ENCODE measurements at places on chromosomes 2 and 18. TPM values are rescaled to one million over a fixed set of nuclear protein-coding genes. Genes with fewer than 3 reads are reported as not detected.
A peak's percentile ranks its signal among the peaks of the same experiment; 100 is the strongest.

- no peaks in the 10 kb centered on the region for H3K27me3 ChIP-seq
- peak overlapping the region; percentile 45 for H3K27ac ChIP-seq
Observed at GRCh38 chr18:61998957-61999356, 106.2 kb upstream of the RNF152 start.

DNA sequence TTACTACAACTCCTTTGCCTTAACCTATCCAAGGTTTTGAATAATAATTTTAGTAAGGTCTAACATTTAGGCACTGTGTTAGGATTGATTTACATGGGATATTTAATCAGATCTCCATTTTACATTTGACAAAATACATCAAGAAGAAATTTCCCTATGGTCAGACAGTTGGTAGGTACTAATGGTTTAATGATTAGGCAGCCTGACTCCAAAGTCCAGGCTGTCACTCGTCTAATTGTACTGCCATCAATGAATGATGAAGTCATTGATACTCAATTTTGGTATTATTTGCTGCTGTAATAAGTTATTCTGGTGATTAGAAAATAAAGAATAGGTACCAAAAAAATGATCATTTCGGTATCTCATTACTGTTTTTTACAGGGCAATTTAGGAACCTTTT is 14.1 kb downstream of the BBS5 start:
- no peaks in the 10 kb centered on the region for H3K27me3 ChIP-seq
- H3K4me3 ChIP-seq = no peak overlapping the region
- H3K4me1 ChIP-seq = no peaks in the 10 kb centered on the region
- no peaks in the 10 kb centered on the region for H3K36me3 ChIP-seq
- no peak for DNase-seq

GRCh38 chr2:108588070-108588668 is 53.9 kb downstream of the LIMS1 start:
- peak overlapping the region; percentile 18 for H3K4me3 ChIP-seq
- no peaks in the 10 kb centered on the region for H3K36me3 ChIP-seq
- peaks cover 56% of the 10 kb centered on the region for H3K4me1 ChIP-seq
- H3K27ac ChIP-seq = peak overlapping the region; percentile 66
- no peaks in the 10 kb centered on the region for H3K27me3 ChIP-seq
- DNase-seq = no peak

DNA sequence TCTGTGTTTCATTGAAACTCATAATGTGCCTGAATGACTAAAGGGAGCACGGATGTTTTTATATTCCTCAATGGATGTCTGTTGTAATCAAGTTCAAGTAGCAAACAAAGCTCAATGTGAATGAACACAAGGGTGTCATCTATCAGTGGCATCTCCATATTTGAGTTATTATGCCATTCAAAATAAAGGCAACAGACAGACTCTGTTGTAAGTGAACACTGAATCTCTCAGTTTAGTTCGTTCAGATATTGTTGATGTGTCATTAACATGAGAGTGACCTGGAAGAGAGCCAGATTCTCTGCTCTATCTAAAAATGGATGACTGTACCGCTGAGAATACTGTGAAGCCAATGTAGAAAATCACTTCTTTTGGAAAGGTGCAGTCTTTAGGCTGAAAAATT is 118.7 kb downstream of the NUP35 start:
- DNase-seq = no peak
- H3K4me1 ChIP-seq = no peaks in the 10 kb centered on the region
- no peak overlapping the region for H3K27ac ChIP-seq
- H3K36me3 ChIP-seq = no peaks in the 10 kb centered on the region

DNA sequence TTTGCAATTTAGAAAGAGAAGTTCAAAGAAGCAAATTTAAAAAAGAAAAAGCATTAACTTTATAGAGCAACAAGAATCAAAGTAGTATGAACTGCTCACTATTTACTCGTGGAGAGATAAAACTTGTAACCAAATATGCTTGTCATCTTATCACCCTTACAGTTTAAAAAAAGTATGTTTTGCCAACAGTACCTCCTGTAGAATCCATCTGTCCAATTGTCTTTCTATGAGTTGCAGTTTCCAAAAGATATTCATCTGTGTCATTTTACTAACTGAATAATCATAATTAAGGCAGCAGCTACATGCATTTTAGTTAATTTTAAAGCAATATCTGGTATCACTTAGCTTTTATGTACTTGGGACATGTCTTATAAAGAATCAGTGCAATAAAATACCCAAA is 1112.3 kb downstream of the DSC3 start:
- no peaks in the 10 kb centered on the region for H3K4me1 ChIP-seq
- H3K4me3 ChIP-seq = no peak overlapping the region
- H3K27me3 ChIP-seq = no peaks in the 10 kb centered on the region
- no peaks in the 10 kb centered on the region for H3K36me3 ChIP-seq
- DNase-seq = no peak

DNA sequence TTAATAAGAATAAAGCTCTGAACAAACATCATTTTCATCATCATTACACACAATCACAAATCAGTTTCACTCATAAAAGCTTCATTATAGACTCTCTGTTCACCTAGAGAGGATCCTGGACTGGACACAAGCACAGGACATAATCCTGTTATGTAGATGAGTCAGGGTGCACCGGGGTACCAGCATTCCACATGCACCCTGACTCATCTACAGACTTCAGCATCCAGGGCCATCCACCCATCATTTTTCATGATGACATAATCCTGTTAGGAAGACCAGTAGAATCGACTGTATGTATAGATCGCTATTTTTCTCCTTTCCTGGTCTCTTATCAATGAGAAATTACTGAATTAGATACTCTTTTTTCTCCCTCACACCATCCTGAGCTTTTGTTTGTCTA is 73.7 kb upstream of the PIK3C3 start:
- no peaks in the 10 kb centered on the region for H3K4me1 ChIP-seq
- H3K27ac ChIP-seq = no peak overlapping the region
- H3K27me3 ChIP-seq = no peaks in the 10 kb centered on the region

- no peak overlapping the region for H3K27ac ChIP-seq
- no peaks in the 10 kb centered on the region for H3K27me3 ChIP-seq
- peaks cover 19% of the 10 kb centered on the region for H3K36me3 ChIP-seq
- no peak overlapping the region for H3K4me3 ChIP-seq
Observed at GRCh38 chr2:120293096-120294007, 40.7 kb downstream of the RALB start.

- peak overlapping the region; percentile 15 for H3K4me3 ChIP-seq
- H3K27me3 ChIP-seq = no peaks in the 10 kb centered on the region
- H3K36me3 ChIP-seq = peaks cover 99% of the 10 kb centered on the region
- peak overlapping the region; percentile 100 for H3K27ac ChIP-seq
Observed at GRCh38 chr2:28406276-28407096, 13.8 kb downstream of the FOSL2 start.

- H3K4me3 ChIP-seq = no peak overlapping the region
- no peak for DNase-seq
- H3K36me3 ChIP-seq = no peaks in the 10 kb centered on the region
Observed at GRCh38 chr2:74951211-74951754, 7.2 kb upstream of the POLE4 start.

- H3K4me1 ChIP-seq = no peaks in the 10 kb centered on the region
- no peak for DNase-seq
- no peak overlapping the region for H3K4me3 ChIP-seq
- H3K36me3 ChIP-seq = no peaks in the 10 kb centered on the region
- H3K27me3 ChIP-seq = no peaks in the 10 kb centered on the region
Observed at GRCh38 chr18:77137851-77138250, 5.3 kb upstream of the MBP start.

DNA sequence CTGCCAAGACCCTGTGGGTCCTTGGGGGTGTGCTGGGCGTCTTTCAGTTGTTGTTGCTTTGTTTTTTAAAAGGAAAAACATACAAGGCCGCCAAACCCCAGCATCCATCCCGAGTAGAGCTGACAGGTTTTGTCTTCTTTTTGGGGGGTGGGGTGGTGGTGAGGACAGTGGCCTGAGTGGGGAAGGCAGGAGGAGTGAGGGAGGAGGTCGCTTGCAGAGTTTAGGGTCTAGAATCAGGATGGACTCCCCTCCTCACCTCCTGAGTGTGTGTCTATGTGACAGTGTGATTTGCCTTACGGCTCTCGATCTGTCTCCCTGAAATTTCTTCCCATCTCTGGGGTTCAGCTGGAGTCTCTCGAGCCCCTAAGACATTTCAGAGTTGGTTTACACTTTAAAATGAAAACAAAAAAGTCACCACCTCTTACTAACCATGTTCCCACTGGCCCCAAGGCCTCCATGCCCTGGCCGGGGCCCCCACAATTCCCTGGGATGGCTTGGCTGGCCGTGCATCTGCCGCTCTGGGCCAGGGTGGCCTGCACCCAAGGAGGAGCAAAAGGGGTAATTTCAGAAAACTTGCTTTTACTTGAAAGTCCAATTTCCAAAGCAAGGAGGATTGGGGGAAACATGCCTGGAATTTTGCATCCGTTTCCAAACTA is 5.0 kb downstream of the SIX3 start:
- no peak overlapping the region for H3K27ac ChIP-seq
- no peak overlapping the region for H3K4me3 ChIP-seq
- no peak for DNase-seq
- H3K4me1 ChIP-seq = peaks cover 13% of the 10 kb centered on the region
- H3K27me3 ChIP-seq = peaks cover 55% of the 10 kb centered on the region

DNA sequence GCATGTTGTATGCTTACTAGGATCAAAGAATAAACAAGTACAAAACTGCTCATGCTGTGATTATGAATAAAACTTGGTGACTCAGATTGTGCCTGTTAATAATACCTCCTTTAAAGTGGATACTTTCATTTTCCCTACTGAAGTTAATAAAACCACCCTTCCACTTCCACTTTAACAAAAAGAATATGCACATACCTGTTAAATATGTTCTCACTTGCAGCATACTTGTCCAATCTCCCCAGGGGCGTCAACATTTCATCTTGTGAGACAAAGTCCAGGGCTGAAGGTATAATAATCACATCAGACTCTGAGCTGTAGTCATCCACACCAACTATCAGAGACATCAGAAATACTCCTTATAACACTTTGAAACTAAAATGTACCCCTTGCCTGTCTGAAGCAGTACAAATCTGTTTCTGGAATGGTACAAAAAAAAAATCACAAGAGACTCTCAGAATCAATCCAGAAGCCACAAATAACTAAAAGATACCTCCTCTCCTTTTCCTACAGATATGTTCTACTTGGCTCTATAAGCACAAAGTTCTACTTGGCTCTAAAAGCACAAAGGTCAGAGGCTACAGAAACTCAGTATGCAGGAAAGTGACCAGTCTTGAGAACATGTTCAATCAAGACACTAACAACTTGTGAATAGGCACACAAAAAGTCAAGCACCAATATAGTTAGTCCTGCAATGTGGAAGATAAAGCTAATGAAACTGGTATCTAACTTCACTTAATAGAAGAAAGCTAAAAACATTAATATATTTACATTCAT is 19.3 kb downstream of the PPP4R1 start:
- no peak overlapping the region for H3K4me3 ChIP-seq
- no peak for DNase-seq
- no peaks in the 10 kb centered on the region for H3K27me3 ChIP-seq

- DNase-seq = peak; percentile 53
- H3K4me3 ChIP-seq = no peak overlapping the region
- no peaks in the 10 kb centered on the region for H3K36me3 ChIP-seq
- peaks cover 21% of the 10 kb centered on the region for H3K4me1 ChIP-seq
- H3K27ac ChIP-seq = peak overlapping the region; percentile 96
- H3K27me3 ChIP-seq = no peaks in the 10 kb centered on the region
Observed at GRCh38 chr2:43269706-43270105, 43.3 kb upstream of the ZFP36L2 start.

GRCh38 chr2:126449677-126450076 is 206.3 kb upstream of the GYPC start:
- H3K27ac ChIP-seq = no peak overlapping the region
- no peaks in the 10 kb centered on the region for H3K27me3 ChIP-seq
- DNase-seq = no peak
- H3K4me3 ChIP-seq = no peak overlapping the region

GRCh38 chr2:5668682-5669250 is 23.4 kb upstream of the SOX11 start:
- peaks cover 16% of the 10 kb centered on the region for H3K27me3 ChIP-seq
- no peak for DNase-seq
- no peak overlapping the region for H3K27ac ChIP-seq
- no peaks in the 10 kb centered on the region for H3K4me1 ChIP-seq
- H3K4me3 ChIP-seq = no peak overlapping the region

GRCh38 chr2:110804433-110804832 is 72.1 kb downstream of the ACOXL start:
- no peaks in the 10 kb centered on the region for H3K27me3 ChIP-seq
- DNase-seq = no peak
- H3K36me3 ChIP-seq = no peaks in the 10 kb centered on the region
- no peak overlapping the region for H3K4me3 ChIP-seq
- H3K27ac ChIP-seq = no peak overlapping the region

DNA sequence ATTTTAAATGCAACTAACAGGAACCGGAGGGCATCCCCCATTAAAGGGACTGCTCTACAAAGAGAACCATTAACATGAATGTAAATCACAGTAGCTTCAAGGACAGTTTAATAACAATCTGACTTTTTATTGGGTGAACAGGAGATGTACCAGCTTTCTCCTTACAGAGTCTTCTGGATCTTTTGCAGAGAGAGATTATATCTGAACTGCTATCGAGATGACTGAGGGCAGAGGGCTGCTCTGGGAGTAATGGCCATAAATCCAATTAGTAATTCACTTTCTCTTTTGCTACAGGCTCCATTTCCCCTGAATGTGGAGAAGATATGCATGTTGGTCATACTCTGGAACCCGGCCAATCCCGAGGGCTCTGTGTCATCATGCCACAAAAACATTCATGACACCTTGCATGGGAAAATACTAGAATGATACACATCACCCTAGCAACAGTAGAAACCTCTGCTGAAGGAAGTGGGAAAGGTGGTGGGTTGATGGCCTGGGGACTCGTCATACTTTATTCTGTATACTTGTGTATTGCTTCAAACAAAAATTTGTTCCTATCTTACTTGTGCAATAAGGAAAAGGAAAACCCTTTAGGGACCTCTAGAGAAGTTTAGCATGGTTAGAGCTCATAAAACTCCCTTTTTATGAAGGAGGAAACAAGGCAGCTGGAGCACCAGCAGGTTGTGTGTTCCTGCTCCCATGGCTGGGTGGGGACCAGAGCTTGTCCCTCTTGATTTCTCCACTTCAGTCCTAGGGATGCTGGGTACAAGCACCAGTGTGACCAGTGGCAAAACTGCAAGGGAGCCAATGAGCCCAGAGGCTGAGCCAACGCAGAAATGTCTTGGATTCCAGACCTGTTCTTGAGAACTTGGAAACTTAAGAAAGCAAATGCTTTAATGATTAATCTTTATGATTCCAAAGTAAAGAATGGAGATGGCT is 26.0 kb downstream of the CTAGE1 start:
- no peak overlapping the region for H3K4me3 ChIP-seq
- no peak overlapping the region for H3K27ac ChIP-seq
- H3K4me1 ChIP-seq = no peaks in the 10 kb centered on the region

- H3K4me1 ChIP-seq = peaks cover 4% of the 10 kb centered on the region
- H3K27ac ChIP-seq = no peak overlapping the region
- no peaks in the 10 kb centered on the region for H3K27me3 ChIP-seq
- H3K36me3 ChIP-seq = no peaks in the 10 kb centered on the region
- no peak overlapping the region for H3K4me3 ChIP-seq
Observed at GRCh38 chr2:176126929-176127773, 2.4 kb upstream of the HOXD8 start.

- no peak overlapping the region for H3K27ac ChIP-seq
- H3K27me3 ChIP-seq = peaks cover 24% of the 10 kb centered on the region
- DNase-seq = no peak
- no peaks in the 10 kb centered on the region for H3K36me3 ChIP-seq
Observed at GRCh38 chr2:130756053-130756873, 923 bp downstream of the AMER3 start.

GRCh38 chr2:237278568-237278967 is 135.4 kb downstream of the COL6A3 start:
- peak; percentile 81 for DNase-seq
- H3K27ac ChIP-seq = peak overlapping the region; percentile 59
- no peak overlapping the region for H3K4me3 ChIP-seq
- H3K4me1 ChIP-seq = peaks cover 20% of the 10 kb centered on the region
- no peaks in the 10 kb centered on the region for H3K36me3 ChIP-seq

SIX2 gene
- 0.06 TPM for total RNA-seq

COL6A3 gene
- total RNA-seq = 69.4 TPM

DNER gene
- total RNA-seq = 191 TPM

CRYGD gene
- total RNA-seq = not detected
